ENCODE measurements at places on chromosomes 7 and 10. TPM values are rescaled to one million over a fixed set of nuclear protein-coding genes. Genes with fewer than 3 reads are reported as not detected.

Gene INA
- total RNA-seq: not detected

DNA sequence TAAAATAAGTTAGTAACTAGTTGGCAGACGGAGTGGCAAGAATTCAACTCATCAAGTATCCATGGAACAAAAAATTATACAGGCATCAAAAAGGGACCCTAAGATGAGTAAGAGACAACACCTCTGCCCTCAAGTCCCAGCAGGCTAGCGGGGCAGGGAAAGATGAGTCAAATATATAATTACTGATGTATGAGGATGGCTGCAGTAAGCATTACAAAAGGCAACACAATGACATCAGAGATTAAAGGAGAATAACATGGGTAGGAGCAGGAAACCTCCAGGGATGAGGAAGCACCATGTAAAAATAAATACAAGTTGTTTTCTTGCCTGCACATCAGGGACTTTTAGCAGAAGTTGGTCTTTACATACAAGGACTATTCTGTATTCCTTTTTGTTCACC lies 49.4 kb downstream of the SCRN1 start:
- DNase-seq: no peak

DNA sequence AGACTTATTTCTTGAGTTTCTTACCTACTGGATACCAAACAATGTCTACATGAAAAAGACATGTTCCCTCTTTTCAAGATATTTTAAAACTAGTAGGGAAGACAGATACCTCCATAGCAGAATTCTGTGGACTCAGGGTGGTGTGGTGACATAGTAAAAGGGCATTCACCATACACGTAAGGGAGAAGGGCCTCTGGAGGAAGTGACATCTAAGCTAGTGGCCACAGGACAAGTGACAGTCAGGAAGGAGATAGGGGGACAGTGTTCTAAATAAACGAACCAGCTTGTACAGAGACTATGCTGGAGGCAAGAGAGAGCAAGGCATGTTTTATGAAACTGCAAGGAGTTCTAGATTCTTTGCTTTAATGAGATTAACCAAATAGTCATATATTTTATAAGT lies 321.7 kb upstream of the LRGUK start:
- no peak for DNase-seq

Gene GPR37
- total RNA-seq: 0.07 TPM

DNA sequence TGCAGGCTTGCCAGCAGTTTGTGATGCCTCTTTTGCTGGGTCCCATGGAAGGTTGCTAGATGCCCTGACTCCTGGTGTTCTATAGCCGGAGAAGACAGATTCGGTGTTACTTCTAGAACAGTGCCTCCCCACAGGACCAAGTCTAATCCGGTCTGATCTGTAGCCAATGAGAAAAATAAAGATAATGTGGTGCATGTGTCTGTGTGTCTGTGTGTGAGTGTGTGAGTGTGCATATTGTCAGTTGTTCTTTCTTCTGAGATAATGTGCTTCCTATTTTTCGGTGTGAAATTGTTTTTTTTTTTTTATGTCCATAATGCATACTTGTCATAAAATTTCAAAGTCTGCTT lies 29.7 kb upstream of the ZNRF2 start:
- no peak for DNase-seq

- DNase-seq: no peak
Measured at GRCh38 chr10:21927631-21928353, 75.7 kb downstream of the DNAJC1 start.

GRCh38 chr7:36562121-36562520 lies 162.2 kb downstream of the AOAH start:
- DNase-seq: no peak

- no peak for DNase-seq
Measured at GRCh38 chr7:139844779-139845442, 15.8 kb downstream of the TBXAS1 start.

DNA sequence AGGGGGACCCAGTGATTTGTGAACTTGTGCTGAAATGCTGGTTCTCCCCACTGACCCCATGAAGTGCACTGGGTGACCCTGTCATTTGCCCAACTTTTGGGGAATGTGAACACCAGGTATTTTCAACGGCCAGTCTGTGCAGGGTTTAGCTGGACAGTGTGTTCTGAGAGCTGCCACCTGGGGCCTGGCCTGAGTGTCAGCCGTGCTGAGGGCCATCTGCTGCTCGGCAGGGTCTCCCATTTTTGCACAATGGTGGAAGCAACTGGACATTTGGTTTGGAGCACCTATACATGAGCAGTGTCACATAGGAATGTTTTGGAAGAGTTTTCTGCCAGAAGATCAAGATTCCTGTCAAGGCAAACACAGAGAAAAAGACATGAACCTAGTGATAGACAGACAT lies 5.2 kb downstream of the CHN2 start:
- no peak for DNase-seq

DNA sequence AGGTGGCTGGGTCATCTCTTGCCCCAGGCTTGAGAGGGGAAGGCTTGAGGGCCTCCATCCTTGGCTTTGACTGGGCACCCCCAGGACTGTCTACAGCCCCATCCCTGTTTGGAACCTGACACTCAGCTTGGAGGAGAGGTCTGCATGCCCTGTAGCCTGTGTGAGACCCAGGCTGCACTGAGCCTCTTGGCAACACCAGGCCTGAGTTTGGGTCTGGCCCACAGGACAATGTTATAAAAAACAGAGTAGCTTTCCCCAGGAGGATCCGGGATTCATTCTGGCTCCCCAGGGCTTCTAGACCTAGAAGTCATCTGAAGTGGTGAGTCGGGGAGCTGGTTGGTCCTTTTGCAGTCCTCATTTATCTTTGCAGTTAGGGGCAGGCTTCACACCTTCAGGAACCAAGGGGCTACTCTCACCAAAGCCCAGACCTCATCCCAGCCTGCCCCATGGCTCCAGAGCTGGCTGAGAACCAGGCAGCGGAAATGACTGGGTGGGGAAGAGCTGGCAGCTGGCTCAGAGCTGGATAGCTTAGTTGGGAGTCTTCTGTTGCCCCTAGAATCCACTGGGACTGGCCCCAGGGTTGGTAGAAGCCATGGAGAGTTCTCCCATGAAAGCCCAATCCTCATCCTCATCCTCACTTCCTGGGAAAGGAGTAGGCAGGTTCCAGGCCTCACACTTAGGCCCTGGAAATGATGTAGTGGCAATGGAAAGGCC lies 68.8 kb downstream of the ADCYAP1R1 start:
- DNase-seq: no peak

Gene C10orf62
- total RNA-seq: not detected

- DNase-seq: no peak
Measured at GRCh38 chr10:78059906-78060702, 26.4 kb downstream of the RPS24 start.

DNA sequence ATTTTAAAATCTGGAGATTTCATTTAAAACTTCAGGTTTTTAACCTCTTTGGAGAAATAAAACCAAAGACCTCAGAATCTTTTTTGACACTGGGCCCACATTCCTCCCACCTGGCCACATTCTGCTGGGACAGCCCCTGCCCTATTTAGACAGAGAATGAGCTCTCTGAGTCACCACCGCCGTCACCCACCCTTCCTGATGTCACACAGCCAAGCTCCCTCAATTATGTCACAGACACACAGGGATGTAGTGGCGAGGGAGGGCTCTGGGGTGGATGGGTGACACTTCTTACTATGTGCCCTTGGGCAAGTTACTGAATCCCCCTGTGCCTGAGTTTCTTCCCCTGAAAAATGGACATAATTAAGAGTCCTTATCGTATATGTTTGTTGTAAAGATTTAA lies 162.6 kb downstream of the RAB11FIP2 start:
- no peak for DNase-seq

- no peak for DNase-seq
Measured at GRCh38 chr10:130263289-130263688, 127.1 kb downstream of the GLRX3 start.

Gene DNAJC1
- 19.2 TPM for total RNA-seq

Gene TNS3
- total RNA-seq: 27.6 TPM

DNA sequence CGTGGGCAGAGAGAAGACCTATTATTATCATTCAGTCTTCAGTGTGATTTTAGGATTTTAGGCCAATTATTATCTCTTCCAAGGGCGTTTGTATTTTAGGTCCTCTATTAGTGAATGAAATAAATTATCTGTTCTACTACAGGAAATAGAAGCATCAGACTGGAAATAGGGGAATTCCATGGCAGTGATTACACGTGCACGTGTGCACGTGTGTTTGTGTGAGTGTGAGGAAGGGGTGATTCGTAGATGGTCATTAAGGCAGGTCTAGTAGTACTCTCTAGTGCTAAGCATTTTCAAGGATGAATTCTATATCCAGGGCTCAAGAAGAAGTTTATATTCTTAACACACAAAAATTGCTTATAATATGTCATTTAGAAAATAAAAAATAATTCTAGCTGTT lies 623.2 kb downstream of the GATA3 start:
- no peak for DNase-seq

- DNase-seq: no peak
Measured at GRCh38 chr10:20552382-20552781, 344.7 kb downstream of the NEBL start.

Gene PROSER2
- total RNA-seq: 2.1 TPM

DNA sequence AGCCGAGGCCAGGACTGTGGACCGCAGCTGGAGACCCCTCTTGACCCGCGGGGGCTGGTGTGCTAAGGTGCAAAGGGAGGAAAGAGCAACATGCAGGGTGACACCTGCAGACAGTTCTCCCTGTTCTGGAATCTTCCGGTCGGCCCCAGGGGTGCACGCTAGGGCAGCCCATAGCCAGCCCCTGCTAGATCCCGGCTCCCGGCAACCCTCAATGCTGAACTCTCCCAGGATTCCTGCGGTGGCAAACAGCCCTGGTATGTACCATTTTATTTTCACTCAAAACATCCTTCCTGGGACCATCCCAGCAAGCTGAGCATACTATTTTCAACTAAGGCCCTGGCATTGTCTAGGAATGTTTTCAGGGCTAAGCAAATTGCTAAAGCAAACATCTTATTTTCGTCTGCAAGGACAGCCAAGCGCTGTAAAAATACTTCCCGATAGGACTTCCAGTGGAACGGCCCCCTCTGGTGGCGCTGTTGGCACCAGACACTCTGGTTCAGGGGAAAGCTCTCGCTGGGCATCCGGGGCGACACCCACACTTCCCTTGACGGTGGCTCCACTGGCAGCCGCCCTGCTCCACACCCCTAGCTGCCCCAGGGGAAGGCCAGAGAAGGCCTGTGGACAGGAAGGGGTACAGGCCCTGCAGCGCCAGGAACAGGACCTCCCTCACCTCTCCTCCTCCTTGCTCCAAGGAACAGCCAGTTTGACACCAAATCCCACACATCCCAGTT lies 99.4 kb downstream of the CTBP2 start:
- peak; percentile 46 for DNase-seq

Gene ZPBP
- total RNA-seq: not detected

DNA sequence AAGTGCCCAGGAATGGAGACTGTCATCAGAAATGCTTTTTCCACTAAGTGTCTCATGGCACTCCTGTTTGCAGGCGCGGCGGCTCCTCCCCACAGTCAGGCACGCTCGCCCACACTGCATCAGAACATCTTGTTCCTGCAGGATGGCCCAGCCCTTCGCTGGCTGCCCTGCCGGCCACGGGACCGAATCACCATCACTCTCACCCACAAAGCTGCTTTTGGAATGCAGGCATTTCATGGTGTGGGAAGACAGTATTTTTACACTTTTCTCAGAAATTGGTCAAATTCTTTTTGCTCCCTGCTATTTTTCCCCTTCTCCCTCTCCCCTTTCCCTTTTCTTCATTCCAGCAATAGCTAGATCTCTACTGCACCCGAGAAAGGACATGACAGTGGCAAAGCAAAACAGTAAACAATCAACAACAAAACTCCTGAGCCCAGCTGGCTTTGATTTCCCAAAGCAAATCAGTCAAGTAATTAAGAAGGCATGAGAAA lies 176.1 kb upstream of the TNS3 start:
- DNase-seq: no peak

Gene DPYSL4
- 22.3 TPM for total RNA-seq

DNA sequence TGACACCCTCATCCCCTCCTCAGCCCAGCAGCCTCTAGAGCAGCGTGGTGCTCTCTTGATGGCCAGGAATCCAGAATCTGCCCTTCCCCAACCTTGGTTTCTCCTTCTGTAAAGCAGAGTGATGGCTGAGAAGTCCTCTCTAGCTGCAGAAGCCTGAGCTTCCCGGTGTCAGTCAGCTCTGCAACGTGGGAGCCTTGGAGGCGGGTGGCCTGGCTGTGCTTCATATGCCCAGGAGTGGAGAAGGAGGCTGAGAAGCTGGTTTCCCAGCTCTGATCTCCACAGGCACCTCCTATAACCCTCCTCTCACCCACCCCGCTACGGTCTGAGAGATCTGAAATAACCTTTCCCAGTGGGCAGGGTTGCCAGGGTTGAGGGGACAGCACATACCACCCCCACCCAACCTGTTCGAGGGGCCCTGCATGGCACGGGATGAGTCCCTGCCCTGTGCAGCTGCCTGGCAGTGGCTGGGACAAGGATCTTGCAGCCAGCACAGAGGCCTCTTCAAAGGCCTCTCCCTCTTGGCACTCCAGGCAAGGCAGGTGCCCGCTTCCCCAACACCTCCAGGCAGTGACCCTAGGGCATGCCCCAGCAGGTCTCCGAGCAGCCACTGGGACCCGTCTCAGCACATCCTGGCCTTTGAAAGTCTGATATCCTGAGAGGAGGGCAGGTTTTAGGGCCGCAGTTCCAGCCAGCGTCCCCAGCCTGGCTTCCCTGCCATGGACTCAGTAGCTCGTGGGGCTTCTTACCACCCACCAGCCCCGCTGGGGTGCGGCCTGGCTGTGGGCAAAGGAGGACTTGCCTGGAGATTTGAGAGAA lies 18.3 kb upstream of the SLC29A3 start:
- DNase-seq: no peak

Gene MKI67
- total RNA-seq: 15.0 TPM

- peak; percentile 21 for DNase-seq
Measured at GRCh38 chr10:124671486-124672075, 72.6 kb downstream of the FAM53B start.

DNA sequence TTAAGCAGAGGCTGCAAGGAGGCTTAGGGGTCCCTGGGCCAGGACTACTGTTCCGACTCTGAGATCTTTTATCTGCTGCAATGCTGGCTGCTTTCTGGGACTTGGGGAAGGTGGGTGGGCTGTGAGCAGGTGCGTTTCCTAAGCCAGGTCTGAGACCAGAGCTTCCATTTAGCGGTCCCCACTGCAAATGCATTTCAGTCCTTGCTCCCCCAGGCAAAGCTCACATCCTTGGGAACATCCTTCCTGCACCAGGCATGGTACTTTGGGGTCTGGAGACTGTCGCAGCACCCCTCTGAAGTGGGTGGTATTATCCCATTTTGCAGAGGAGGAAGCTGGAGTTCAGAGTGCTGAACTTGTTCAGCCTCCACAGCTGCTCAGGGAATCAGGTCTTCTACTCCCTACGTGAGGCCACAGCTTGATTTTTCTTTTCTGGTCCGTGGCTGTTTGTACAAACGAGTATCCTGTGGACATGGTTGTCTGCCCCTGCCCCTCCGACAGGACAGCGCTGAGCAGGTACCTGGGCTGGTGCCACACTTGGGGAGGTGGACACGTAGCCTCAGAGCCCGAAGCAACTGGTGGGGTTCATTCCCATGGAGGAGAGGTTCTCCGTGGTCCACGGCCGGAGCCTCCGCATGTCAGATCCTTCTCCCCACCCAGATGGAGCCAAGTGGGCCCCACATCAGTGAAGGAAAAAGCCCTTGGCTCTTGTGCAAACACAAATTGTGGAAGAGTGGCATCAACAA lies 20.0 kb downstream of the ZMIZ1 start:
- no peak for DNase-seq

- DNase-seq: peak; percentile 14
Measured at GRCh38 chr10:109173937-109174336, 749.4 kb downstream of the XPNPEP1 start.

Data from MG63 (cell line).